ENCODE measurements at places on chromosomes 3 and 15.

- no peak for DNase-seq
These were observed 152.9 kb upstream of the RBMS3 start for GRCh38 chr3:29128001-29128400.

DNA sequence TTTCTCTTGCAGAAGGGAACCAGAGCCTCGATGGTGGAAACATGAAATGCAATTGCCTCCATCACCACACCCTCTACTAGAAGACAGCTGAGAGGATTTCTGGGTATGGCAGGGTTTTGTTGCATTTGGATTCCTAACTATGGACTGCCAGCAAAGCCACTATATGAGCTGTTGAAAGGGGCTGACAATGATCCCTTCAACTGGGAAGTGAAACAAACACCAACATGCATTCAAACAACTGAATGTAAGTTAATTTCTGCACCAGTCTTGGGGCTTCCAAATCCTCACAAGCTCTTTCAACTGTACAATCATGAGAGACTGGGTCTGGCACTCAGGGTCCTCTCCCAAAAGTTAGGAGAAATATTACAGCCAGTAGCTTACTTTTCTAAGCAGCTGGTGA is 116.7 kb upstream of the PLCL2 start:
- DNase-seq, result no peak

DNA sequence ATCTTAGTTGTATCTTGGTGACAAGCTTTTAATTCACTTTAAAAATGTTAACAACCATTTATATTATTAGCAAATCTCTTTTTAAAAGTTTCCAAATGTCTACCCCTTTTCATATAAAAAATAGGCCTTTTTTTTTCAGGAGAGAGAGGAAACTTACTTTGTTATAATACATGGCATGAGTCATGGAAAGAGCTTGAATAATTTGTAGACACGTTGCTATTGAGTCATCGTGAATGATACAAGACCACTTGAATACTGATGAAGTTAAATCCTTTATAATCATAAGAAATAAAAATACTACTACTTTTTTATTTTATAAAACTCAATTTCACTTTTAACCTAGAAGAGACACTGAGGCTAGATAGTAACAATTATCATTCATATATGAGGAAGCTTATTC is 70.3 kb upstream of the BBX start:
- no peak for DNase-seq

DNA sequence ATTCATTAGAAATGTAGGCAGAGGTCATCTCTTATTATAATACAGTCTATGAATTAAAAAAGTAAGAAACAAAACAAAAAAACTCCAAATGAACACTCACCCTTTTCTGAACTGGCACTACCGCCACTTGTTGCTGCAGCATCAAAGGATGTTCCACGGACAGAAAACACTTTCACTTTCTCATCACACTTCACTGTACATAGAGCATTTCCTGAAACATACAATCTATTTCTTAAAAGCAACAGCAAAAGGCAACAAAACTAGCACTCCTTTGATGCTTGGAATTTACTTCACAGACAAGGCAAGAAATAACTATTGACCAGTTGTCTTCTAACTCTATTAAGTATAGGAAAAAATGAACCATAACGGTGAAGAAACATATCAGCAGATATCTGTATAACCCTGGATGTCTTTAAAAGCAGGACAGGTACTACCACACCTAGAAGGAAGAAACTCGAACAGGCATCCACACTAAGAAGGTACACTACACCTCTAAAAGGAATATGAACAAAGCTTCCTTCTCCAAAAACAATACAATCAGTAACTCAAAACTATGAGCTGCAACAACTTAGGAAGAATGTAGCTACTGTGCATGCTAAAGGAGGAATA is 24.9 kb downstream of the ETFA start:
- no peak for DNase-seq

DNA sequence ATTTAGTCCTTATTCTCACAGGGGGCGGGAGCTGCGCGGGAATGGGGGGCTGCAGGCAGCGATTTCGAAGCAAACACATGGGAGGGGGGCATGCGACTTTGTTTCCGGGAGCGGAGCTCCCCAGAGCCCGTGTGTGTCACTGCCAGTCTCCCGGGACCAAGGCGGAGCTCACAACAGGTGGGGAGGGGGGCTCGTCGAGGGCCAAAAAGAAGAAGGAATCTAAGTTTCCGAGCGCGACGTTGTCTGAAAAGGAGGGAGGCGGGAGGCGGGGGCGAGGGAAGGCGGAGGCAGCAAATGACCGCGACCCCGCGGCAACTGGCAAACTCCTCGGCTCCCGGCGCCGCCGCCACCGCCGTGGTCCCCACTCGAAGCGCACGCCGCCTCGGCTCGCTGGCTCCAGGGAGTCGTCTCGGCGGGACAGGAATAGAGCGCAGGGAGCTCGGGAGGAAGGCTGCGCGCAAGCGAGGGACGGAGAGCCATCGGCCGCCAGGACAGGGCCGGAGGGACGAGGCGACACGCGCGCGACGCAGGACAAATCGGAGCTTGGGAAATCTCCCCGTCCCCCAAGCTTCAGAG is 1.4 kb downstream of the FOXP1 start:
- DNase-seq, result peak; percentile 82

DNA sequence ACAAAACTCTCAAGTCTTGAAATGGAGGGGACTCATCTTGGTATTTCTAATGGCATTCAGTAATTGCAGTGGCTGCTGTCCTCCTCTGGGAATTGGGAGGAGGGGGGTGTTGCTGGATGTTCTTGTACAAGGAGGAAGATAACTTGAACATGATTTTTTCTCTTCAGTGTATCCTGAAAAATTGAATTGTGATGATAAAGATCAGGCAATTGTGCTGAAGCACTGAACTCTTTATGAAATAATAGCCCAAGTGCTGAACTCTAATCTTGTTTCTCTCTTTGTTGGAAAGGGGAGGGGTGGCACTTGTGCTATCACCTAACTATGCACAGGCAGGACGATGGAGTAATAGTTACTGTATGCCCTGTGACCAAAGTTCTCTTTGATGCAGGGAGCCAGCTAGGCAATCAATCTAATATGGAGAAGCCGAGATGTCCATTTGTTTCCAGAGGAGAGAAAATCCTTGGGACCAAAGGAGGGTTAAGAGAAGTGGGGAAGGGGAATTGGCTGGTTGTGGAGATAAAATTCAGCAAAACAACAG is 68.1 kb upstream of the ATP2C1 start:
- DNase-seq, result no peak

- no peak for DNase-seq
These were observed 53.7 kb upstream of the KY start for GRCh38 chr3:134704556-134704955.

DNA sequence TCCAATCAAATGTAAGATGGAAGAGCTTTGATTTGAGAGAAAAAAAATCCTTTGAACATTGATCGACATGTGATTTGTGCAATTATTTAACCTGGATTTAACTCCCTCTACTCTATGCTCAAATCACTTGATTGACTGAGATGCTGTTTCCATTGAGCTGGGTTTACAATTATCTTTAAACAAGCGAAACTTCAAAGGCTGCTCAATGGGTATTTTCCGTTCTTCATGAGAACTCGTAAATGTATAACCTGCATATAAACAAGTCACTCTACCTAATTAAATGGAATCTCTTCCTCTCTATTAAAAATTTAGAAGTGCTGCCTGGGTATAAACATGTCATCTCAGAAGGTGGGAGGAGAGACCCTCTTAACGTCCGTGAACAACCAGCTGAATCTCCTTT is 71.9 kb downstream of the ANXA2 start:
- no peak for DNase-seq

GRCh38 chr15:58065445-58066041 is at the start of gene ALDH1A2:
TSS of gene ALDH1A2 (minus strand) at chr15:58065711. CDS start at chr15:58065650, 61 bp downstream.
- DNase-seq, result peak; percentile 54

DNA sequence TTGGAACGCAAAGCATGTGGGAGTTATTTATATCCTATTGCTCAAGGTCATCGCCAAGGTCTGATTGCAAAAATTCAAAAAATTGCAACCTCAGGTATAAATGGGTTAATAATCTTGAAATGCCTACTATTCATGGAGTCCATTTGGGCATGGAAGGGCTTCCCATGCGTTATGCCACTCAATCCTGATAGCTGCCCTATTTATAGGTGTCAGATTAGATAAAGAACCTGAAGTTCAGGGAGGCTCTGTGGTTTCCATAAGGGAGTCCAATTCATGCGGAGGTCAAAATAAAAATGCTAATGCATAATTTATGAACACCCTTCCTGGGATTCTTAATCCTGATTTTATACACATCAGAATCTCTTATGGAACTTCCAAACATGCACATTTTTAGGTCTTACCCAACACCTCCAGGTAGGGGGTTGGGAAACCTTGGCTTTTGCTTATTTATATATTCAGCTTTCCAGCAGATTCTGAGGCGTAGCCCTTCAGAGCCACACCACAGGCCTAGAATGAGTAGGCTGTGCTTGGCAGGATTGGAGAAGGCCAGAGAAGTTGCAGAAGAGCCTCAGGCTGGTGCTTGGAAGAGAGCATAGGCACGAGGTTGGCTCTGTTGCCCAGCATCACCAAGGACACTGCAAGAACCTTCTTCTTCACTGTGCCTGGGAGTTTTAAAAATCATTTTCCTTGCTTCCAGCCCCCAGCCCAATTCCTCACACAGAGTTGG is 324.4 kb upstream of the CFAP20DC start:
- no peak for DNase-seq

- DNase-seq, result no peak
These were observed 55.2 kb downstream of the TBL1XR1 start for GRCh38 chr3:177141899-177142646.

GRCh38 chr3:56812754-56813652 is 11.3 kb upstream of the ARHGEF3 start:
- no peak for DNase-seq

- no peak for DNase-seq
These were observed 127.1 kb downstream of the FMN1 start for GRCh38 chr15:33067456-33067855.

DNA sequence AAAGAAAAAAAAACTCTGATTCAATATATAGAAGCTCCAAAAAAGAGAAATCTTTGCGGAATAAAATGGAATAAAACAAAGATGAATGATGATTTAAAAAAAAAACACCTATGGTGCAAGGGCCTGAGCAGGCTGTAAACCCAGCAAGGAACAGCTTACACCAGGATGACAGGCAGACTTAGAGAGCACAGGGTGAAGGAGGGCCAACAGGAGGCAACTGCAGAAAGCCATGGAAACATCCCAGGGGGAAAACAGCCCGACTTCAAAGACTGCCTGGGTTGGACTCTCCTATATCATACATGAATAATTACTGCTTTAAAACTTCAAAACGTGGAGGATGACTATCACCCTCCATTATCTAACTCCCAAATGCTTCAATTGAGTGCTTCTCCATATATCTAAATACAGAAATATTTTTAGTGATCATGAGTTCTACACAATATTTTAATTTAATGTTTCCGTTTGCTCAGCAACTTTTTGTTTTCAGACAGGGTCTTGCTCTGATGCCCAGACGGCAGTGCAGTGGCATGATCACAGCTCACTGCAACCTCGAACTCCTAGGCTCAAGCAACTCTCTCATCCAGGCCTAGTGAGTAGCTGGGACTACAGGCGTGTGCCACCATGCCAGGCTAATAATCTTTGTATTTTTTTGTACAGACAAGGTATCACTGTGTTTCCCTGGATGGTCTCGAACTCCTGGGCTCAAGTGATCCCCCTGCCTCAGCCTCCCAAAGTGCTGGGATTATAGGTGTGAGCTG is 456.2 kb downstream of the TBL1XR1 start:
- no peak for DNase-seq

- no peak for DNase-seq
These were observed 354.0 kb upstream of the ROBO2 start for GRCh38 chr3:76685858-76686257.
